ENCODE measurements at places on chromosomes 4 and X. TPM values are rescaled to one million over a fixed set of nuclear protein-coding genes. Genes with fewer than 3 reads are reported as not detected.

The CT45A10 gene
- not detected for total RNA-seq

The SPANXN4 gene
- not detected for total RNA-seq

The CXCR3 gene
- total RNA-seq: 31.9 TPM

The RAB40AL gene
- not detected for total RNA-seq

The GLRB gene
- total RNA-seq: not detected

The SYTL5 gene
- not detected for total RNA-seq

The GRIPAP1 gene
- total RNA-seq: 126 TPM

The P2RY8 gene
- 158 TPM for total RNA-seq

DNA sequence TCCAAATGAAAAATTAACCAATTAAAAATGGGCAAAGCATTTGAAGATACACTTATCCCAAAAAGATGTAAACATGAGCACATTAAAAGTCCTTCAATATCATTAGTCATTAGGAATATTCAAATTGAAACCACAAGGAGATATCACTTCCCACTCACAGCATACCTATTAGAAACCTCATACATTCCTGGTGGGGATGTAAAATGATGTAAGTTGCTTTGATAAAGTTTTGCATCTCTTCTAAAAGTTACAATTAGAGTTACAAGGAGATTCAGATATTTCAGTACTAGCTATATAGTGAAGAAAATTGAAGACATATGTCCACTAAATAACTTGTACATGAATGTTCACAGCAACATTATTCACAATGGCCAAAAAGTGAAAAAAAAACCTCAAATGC is 1109.3 kb upstream of the LCORL start:
- no peak for DNase-seq
- no peak overlapping the region for H3K4me3 ChIP-seq
- no peaks in the 10 kb centered on the region for H3K36me3 ChIP-seq
- no peak overlapping the region for H3K27ac ChIP-seq
- no peaks in the 10 kb centered on the region for H3K27me3 ChIP-seq
- no peaks in the 10 kb centered on the region for H3K4me1 ChIP-seq

Measured in CD4-positive, CD25-positive, alpha-beta regulatory T cell (primary cell).